ENCODE measurements at places on chromosomes 6 and 20.

DNA sequence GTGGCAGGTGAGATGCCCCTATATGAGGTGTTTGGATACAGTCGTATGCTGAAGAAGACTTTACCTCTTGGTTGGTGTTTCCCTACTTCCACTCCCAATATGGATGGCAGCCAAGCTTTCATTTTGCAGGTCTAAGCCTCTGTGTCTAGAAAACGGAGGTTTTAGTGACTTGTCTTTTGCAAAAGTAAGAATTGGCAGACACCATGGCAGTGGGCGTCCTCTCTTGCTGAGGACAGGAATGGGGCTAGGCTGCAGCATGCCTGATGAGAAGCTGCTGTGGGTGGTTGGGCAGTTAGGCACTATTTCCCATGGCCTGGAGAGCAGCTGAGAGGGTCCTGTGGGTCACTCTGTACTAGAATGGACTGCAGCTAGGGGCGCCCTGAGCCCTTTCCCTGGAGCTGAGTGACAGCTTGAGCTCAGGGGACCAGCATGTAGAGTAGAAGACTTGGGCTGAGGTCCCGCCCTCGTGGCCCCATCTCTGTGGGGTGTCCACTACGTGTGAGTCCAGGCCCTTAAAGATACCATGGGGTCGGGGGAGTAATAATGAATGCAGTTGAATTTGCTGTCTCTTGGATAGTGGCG, 127.4 kb downstream of the CDH26 start:
- no peak for DNase-seq

- DNase-seq, result no peak
Observed at GRCh38 chr6:11683871-11684270, 94.7 kb downstream of the ADTRP start.

GRCh38 chr6:56685102-56685733, 42.5 kb upstream of the DST start:
- DNase-seq, result no peak

DNA sequence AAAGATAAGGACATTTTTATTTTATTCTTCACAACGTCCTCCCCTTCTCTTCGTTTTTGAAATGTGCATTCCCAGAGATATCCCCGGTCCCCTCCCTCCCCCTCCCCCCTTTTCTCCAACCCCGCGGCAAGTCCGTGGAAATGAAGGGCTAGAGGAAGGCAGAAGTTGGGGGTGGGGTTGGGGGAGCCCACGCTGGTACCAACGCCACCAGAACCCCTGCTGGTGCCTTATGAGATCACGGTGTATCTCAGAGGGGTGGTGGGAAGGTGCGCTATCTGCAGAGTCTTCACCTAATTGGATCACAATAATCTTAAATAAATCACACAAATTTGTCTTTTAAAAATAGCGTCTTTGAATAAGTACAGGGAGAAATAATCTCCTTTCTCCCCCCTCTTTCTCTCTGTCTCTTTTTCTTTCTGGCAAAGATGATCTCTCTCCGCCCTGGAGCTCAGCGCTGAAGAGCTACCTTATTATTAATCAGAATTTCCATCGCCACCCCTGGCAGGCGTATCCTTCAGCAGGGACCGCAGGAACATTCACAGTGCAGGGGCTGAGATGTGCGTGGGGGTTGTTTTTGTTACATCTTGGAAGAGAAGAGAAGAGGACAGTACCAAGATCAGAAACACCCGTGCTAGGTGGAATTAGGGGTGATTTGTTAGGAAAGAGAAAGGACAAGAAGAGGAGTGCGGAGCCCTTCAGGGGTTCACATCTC, 915 bp downstream of the CLVS2 start:
- DNase-seq, result no peak

DNA sequence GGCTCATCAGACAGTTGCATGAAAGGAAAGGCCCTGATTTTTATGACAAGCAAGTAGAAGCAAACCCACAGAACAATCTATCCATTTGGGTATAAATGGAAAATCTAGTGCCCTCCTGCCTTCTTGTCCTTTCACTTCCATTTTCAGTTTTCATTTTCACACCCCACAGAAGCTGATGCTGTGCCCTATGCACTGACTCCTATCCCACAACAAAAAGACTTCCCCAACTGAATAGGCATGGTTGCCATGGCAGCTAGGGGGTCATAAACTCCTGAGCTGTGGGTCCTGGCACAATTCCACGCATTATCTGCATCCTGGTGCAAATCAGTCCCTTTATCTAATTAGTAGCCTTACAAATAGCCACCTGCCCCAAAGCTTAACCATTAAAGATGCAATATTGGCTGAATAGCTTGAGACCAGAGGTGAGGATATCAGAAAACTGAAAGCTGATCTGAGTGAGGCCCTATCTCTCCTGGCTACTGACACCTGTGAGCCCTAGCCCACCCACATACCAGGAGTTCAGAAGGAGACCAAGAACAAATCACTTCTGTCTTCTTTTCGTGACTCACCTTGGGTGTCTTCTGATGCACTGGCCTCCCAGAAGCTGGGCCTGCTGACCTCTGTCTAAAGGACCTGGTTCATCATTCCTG, 34.9 kb upstream of the HEY2 start:
- DNase-seq, result no peak

GRCh38 chr6:157823528-157824370, 703 bp downstream of the SNX9 start:
- peak; percentile 52 for DNase-seq

DNA sequence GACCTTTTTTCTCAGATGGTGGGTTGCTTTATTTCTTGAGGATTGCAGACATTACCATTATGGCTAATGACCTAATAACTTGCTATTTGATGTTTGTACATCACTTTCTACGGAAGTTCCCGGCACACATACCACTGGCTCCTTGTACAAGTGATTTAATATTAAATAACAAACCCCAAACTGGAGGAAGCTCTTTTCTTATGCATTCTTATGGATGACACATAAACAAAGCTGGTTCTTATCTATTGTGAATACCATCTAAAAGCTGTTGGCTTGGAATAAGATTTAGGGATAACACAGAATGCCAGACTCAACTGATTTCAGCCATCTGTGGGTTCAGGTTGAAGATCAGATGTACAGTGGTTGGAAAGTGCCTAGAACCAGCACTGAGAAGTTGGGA, 272.6 kb downstream of the TSHZ2 start:
- no peak for DNase-seq

- peak; percentile 75 for DNase-seq
Observed at GRCh38 chr6:158653577-158654354, 3.9 kb downstream of the SYTL3 start.

DNA sequence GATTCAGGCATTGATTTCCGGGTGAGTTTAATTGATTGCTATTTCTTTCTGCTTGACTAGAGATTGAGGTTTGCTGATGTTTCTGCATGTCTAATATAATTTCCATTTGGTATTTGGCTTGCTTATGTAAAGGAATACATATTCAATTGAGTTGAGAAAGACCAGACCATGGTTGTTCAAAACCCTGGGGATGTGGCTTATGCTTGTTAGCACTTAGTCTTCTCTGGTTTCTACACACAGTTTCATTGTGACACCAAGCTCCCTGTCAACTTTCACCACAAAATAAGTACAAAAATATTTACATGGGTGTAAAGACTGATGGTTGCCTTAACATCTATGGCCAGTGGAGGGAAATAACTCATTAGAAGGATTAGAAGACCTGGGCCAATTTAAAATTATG, 209.6 kb downstream of the CDH26 start:
- DNase-seq, result no peak

DNA sequence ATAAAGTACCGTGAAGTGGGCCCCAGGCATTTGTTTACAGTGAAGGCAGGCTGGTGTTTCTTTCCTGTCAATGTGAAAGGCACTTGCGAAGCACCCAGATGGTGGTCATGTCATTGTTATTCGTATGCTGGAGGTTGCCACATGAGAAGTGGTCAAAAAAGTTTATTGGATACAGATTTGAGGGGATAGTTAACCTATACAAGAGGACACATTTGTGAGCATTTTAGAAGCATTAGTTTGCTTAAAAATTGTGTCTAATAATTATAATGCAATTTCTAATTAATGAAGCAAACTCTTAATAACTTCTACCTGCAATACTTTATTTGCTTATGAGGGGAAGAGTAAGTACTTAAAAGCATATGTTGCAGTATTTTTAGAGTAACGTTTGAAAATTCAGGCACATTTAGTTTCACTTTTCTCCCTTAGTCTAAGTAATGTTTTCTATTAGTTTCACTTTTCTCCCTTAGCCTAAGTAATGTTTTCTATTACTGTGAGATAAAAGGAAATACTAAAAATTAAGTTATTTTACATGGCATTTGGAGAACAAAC, 120.7 kb upstream of the CLDN20 start:
- DNase-seq, result no peak

GRCh38 chr20:20872428-20872827, 160.0 kb upstream of the RALGAPA2 start:
- DNase-seq, result no peak

GRCh38 chr6:89483111-89483720, 50.3 kb downstream of the ANKRD6 start:
- no peak for DNase-seq

DNA sequence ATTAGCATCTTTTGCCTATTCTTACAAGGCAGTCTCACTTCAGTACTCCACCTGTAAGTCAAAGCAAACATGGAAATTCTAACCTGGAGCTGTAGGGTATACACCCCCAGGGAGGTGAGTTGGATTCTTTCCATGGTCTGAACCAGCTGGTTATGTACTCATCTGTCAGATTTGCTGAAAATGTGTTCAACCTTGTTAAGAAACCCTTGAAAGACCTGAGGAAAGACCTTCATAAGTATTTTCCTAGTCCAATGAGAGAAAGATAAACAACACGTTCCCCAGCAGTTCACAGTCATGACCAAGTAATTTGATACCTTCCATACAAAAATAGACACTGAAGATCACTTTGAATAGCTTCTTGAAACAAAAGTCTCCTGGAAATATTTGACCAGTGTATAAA, 42.5 kb downstream of the ID4 start:
- no peak for DNase-seq

- no peak for DNase-seq
Observed at GRCh38 chr20:47549671-47550070, 48.0 kb downstream of the NCOA3 start.

DNA sequence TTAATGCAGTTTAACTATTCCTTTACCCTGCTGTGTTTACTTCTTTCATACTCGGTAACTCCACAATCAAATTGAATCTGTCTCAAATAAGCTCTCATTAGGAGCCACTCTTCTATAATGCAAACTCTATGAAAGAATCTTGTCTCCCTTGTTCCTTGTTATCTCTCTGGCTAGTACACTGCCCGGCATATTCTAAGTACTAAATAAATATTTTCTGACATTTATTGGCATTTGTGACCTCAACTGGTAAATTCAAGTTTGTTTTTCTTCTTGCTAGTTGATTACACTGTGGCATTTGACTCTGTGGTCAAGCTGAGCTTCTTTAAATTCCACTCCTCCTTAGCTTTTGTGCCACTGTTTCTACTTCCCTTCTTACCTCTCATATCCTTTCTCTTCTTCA, 237.6 kb upstream of the KHDRBS2 start:
- DNase-seq, result no peak

- DNase-seq, result no peak
Observed at GRCh38 chr20:62780696-62781095, 15.6 kb upstream of the MRGBP start.

All from T-helper 9 cell (primary cell).